ENCODE measurements at places on chromosomes 5 and 9.
A peak's percentile ranks its signal among the peaks of the same experiment; 100 is the strongest.

- DNase-seq, result peak; percentile 63
Measured at GRCh38 chr9:134407121-134407779, 81.0 kb downstream of the RXRA start.

DNA sequence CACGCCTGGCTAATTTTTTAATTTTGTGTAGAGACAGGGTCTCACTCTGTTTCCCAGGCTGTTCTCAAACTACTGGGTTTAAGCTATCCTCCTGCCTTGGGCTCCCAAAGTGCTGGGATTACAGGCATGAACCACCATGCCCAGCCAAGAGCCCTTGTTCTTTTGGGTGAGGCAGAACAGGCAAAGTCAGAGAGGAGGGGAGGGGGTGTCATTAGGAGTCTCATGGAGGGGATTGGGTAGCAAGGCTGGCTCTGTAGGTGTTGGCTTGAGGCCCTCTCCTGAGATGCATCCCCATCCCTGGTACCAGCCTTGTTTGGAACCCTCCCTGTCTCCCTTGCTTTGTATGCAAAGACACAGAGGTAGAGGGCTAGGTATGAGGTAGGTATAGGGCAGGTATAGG lies 24.1 kb downstream of the GSN start:
- DNase-seq, result no peak

GRCh38 chr5:4995014-4995413 lies 145.1 kb upstream of the ADAMTS16 start:
- no peak for DNase-seq

DNA sequence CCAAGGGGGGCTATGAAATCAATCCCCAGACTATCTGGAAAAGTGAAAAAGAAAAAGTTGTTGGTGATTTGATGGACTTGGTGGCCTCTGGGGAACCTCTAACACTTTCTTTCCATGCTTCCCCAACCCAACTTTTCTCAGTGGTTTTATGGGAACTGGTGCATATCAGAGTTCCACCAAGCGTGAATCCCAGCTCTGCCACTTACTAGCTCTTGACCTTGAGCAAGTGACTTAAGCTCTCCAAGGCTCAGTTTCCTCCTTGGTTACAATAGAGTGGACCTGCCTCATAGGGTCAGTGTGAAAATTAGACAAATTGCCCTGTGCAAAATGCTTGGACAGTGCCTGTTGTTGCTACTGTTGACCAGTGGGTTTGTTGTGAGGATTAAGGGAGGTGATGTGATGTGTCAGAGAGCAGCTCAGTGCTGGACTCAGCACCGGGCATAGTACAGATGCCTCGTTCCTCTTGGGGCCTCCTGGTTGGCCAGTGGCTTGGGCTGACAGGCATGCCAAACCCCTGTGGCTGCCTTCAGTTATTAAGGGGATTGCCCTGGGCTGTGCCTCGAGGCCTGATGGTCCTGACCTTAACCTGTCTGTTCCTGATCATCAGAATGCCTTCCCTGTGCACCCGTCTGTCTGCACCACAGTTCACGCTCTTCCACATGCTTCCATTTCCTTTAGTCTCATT lies 49.3 kb downstream of the COL15A1 start:
- no peak for DNase-seq

DNA sequence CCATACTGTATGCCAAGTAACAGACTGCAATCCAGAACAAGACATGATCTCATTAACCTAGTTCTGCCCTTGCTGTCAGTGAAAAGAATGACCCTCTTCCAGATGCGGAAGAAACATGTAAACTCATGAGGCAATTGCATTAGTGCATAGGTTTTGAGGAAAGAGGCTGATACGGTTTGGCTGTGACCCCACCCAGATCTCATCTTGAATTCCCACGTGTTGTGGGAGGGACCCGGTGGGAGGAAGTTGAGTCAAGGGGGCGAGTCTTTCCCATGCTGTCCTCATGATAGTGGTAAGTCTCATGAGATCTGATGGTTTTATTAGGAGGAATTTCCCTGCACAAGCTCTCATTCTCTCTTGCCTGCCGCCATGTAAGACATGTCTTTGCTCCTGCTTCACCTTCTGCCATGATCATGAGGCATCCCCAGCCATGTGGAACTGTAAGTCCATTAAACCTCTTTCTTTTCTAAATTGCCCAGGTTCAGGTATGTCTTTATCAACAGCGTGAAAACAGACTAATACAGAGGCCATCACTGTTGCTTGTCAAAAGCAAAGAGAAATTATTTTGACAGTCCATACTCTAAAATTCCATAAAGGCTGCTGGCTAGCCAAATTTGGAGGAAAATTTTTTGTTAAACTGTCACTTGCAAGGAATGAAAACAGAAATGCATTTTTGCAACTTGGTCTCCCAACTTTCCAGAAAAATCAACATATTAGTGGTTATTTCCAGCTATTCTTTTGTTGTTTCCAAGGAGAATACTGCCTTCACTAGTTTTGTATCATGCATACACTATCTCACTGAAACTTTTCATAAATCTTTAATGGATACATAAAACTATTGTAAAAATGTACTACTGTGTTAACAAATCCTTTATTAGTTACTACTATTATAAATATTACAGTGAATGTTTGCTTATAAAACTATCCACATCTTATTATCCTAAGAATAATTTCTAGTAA lies 3.2 kb upstream of the ARL15 start:
- no peak for DNase-seq

GRCh38 chr9:99693888-99694287 lies 127.8 kb upstream of the NR4A3 start:
- no peak for DNase-seq

- no peak for DNase-seq
Measured at GRCh38 chr5:8949908-8950307, 596.0 kb downstream of the SEMA5A start.

DNA sequence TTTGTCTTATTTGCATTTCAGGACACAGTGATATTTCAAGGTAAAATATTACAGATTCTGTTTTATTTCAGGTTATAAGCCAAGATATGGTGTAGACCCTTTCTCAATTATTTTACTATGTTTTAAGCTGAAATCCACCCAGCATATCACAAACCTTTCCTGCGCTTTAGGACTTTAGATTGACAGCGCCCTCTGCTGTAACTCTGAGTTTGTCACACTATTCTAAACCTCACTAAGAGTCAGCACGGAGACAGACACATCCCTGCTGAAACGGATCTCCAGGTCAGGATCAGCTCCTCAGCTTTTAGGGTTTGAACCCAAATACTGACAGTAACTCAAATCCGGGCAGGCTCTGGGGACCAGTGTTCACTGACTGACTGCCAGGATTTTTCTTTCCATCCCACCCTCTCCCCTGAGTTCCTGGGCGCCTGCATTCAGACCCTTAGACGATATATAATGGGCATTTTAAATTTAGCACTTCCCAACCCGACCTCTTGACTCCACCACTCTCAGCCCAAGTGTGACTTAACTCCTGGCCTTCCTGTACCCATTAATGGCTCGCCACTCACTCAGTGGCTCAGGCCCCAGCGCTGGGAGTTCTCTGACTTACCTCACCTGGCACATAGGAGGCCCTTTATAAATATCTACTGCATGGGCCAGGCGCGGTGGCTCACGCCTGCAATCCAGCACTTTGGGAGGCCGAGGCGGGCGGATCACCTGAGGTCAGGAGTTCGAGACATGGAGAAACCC lies 33.5 kb downstream of the TLX3 start:
- DNase-seq, result no peak

Data from NCI-H1417 treated with DMSO at 0.1 percent for 48 hours (cell line).